Left ventricle myocardium superior (tissue), 1 donor: ENCODE measurements at places on chromosomes 7 and 10.
A peak's percentile ranks its signal among the peaks of the same experiment; 100 is the strongest.

DNA sequence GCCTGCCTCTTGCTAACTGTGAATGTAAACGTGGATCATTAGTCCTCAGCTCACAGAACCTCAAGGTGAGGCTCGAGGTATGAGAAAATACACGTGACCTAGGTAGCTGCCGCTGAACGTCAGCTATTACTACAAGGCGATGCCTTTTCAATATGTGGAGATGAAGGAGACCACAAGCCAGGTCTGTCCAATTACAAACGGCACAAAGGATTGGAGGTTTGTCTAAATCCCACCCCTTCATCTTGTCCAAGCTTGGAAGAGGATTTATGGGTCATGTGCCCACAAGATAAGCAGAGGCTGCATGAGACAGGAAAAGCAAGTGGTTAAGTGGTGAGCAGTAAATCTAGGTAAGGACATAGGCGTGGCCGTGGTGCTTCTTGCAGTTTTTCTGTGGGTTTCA, 3.4 kb downstream of the H2BK1 start:
- DNase-seq, result no peak

DNA sequence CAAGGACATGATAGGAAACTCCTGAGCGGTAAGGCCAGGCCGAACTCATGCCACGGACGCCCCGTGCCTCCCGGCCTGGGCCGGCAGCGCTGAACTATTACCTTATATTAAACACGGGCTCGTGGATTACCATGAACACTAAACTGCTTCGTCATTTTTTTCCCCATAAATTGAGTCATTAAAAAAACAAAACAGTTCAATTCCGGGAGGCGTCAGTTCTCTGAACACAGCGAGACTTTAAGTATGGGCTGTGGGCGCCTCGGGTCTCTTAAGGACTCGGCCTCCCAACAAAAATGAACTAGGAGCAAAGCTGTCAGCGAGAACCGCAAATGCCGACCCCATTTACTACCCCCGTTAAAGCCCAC, 519 bp downstream of the PITRM1 start:
- DNase-seq, result no peak

DNA sequence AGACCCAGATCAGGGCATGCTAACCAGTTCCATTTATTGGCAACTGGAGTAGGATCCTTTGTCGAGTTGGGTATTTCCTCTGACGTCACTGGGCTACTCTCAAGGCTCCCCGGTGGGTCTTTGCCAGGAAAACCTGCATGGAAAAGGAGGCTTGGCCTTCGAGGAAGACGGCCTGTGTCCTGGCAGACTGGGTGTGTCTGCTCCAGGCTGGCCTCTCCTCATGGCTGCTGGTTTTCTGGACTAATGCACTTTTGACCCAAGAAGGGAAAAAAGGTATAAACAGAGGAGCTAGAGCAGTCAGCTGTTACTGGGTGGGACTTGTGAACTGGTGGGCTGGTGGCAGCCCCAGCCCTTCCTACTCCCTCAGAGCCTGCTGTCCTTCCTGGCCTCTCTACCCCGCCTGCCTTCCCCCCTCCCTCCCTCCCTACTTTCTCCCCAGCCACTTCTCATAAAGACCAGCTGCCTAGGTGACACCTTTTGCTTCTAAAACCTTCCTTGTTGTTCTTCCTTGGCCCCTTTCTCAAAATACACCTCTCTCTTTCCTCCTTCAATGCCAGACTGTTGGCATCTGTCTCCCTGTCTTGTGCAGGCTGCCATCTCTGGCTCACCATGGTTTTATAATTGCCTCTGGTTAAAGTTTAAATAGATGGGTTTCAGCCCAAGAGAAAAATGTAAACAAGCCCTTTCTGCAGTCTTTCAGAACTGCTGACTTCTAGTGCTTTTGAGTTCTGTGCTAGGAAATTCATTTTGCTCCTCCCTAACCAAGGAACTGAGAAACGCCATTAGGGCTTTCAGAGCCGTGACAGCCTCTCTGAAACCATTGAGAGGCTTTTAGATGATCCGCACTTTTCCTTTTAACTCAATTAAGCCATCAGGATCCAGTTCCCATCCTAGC, 101.8 kb upstream of the MKLN1 start:
- peak; percentile 36 for DNase-seq

DNA sequence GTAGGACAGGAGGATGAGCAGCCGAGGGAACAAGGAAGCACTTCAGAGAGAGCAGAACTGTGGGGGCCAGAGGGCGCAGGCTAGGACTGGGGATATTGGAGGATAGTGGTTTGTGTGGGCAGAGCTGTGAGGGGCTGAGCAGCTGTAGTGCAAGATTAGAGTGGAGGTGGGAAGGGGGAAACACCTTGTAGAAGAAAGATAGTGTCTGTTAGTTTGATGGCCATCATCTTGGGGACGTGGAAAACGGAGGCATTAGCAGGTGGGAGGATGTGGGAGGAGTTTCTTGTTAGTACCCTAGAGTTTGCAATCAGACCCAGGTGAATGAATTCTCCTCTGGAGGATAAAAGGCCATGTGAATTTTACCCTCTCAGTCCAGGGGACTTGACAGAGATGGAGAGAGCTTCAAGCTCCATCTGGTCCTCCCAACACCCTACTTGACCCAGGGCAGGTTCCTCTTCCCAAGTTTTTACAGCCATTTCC, 34.0 kb downstream of the PRSS2 start:
- DNase-seq, result no peak

- no peak for DNase-seq
These were observed 1.2 kb downstream of the BRAF start for GRCh38 chr7:140923358-140924006.

DNA sequence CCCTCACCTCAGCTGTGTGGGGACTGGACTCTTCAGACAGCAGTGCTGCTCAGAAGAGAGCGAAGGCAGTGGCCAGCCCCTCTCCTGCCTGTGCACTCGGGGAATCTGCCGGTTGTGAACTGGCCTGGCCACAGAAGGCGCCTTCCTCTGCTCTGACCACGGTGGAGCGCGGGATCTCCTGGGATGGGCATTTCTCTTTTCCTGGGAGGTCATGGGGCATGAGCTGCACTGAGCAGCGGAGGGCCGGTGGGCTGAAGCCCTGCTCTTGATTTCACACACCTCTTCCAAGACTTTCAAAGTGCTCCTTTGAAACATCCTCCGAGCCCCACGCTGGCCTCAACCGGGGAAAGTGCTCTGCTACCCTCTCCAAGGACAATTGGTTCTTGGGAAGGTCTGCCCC, 125.6 kb upstream of the FAM20C start:
- DNase-seq, result peak; percentile 8
